ENCODE measurements at places on chromosomes 7 and 10.

GRCh38 chr7:133859231-133859630 lies 267.9 kb upstream of the LRGUK start:
- DNase-seq: no peak

- no peak for DNase-seq
Measured at GRCh38 chr10:132350946-132351345, 19.0 kb downstream of the LRRC27 start.

DNA sequence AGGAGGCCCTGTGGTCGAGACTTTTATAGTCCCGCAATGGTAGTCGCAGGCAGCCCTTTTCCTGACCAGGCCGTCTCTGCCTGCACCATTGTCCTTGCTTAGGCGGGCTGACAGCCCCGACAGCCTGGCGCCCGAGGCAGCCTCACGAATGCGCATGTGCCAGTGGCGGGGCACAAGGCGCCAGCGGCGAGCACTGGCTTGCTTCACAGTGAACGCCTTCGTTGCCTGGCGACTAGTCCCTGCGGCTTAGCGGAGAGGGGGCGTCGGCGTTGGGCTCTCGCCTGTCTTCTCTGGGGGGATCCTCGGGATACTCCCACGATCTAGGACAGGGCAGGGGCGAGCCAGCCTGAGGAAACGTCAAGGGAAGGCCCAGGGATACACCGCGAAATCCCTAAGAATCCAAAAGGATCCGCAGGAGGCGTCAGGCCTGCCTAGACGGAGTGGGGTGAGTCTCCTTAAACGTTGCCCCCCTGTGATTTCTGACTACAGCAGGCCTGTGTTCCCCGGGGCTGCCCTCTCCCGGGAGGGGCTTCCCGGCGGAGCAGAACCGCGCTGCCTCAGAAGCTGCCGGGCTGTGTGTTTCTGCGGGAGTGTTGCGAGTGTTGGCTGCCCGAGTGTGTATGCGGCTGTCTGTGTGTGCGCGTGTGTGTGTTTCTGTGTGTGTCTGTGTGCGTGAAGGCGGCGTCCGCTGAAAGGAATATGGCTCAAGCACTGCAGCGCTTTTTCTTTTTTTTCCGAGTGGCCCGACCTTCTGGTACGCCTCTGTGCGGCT lies 20.5 kb upstream of the ZNF273 start:
- DNase-seq: no peak

- DNase-seq: no peak
Measured at GRCh38 chr7:41222746-41223145, 480.1 kb downstream of the INHBA start.

GRCh38 chr10:14508725-14509124 lies 178.0 kb upstream of the FRMD4A start:
- no peak for DNase-seq

DNA sequence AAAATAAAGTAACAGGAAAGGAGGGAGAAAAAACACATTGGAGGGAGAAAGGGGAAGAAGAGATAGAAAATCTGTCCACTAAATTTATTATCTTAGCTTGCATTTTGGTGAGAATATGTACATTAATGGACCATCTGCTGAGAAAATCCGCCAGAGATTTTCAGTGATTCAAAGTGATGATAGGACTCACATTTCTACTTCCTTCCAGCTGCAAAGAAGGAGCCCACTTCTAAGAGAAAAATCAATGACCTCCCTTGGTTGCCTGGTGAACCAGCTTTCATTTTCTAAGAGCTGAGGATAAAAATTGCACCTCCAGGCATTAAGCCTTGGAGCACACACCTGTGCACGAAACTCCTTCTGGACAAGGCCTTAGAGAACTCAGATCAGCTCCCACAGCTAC lies 404.3 kb downstream of the SFMBT2 start:
- DNase-seq: no peak

DNA sequence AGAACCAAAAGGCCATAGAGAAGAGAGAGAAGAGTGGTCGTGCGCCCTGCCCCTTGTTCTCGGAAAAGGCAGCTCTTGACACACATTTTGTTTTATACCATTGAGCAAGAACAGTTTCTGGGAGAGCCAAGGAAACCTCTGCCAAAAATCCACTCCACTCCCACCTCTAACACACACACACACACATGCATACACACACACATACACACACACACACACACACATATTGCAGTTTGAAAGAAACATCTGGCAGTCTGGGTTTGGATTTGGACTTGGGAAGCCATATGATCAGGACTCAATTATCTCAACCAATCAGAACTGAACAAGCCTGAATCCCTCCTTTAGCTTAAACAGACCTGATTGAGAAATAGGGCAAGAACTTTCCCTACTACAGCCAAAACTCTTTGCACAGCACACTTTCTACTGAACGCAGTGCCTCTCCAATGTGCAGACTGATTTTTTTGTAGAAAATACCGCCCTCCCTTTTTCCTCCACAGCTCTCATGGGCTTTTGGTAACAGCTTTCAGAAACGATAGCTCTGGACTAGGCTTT lies 484.0 kb upstream of the ZWINT start:
- no peak for DNase-seq

GRCh38 chr10:74244097-74244685 lies 93.2 kb downstream of the ADK start:
- peak; percentile 30 for DNase-seq

DNA sequence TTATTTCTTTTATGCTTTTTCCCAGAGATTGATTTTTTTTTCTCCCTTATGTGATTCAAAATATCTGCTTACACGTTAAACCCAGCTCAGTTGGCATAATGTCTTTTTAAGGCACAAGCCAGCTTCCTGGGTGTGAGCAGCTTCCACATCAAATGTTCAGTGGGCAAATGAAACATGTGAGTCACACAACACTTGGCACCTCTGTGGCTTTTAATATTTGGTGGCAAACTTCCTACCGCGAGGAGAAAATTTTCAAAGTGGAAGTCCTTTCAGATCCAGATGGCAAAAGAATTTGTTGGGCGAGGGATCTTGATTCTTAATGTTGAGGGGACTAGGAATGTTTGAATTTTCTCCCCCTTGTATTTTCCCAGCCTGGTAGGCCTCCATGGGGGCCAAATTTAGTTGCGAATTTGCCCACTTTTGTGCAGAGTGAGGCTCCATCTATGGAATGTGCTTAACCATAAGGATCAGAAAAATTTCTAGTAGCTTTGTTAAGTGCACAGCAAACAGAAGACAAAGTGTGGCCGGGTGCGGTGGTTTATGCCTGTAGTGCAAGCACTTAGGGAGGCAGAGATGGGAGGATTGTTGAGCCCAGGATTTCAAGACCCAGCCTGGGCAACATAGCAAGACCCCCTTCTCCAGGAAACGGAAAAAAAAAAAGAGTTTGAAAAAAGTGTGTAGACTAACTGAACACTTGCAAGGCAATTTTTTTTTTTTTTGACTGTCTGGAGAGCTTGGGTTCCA lies 31.0 kb downstream of the CUX1 start:
- no peak for DNase-seq

DNA sequence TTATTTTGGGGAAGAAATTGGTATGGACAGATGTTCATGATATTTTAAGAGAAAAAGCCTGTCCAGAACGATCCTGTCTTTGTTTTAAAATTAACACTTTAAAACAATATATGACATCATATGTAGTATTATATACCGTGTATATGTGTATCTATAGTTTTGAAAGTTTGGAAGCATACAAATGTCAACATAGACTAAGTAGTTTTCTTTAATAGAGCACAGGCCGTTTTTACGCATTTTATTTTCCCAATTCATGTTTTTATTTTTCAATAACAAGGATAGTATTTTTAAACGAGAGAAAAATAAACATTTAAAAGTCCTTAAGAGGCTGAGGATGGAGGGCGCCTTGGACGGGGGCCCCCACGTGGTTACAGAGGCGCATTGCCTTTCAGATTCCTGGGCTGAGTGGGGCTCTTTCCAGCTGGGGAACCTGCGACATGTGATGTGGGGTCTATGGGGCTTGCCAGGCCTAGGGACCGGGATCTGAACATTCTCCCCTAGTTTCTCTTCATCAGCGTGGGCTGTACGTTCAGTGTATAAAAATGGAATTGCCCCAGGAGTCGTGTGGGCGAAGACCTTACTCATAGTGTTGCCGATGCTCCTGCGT lies 127.8 kb upstream of the ZNF746 start:
- peak; percentile 74 for DNase-seq

- no peak for DNase-seq
Measured at GRCh38 chr10:89301232-89301631, 614 bp upstream of the IFIT2 start.

DNA sequence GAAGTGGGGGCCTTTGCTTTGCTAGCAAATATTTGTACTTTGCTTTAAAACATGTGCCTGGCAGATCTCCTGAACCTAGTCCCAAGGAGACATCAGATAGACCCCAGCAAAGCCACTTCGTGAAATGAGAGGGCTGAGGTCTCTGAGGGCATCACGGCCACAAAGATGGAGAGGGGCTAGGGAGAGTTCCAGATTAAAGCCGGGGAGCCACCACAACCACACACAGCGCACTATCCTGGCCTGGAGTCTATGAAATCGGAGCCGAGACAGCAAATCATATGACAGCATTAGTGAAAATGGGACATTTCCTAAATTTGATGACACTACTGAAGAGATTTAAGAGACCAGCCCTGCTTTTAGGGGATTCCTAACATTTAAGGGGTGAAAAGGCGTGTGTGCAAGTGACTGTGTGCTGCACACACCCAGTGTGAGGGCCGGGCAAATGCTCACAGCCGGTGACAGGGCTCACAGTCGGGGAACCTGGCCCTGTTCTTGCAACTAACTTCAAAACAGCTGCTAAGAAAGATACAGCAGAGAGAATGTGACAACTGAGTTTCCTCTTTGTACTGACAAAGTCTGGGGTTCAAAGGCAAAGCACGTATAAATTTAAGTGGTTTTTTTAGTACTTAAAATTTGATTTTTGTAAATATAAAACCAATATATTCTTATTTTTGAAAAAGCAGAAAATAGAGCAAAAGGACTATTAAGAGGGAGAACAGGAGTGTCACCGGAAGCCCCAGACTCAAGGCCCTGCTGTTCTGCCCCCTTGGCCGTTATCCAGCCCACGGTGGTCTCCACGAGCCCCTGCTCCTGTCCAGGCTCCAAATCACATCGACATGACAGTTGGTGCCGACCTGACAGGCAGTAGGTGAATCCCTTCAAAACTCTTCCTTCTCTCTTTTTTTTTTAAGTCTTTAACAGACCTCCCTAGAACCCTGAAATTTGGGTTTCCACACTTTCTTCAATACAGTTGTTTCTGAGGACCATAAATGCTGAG lies 49.5 kb downstream of the VIPR2 start:
- no peak for DNase-seq
